WTC11 (cell line): ENCODE measurements at places on chromosomes 4 and X.
A peak's percentile ranks its signal among the peaks of the same experiment; 100 is the strongest.

DNA sequence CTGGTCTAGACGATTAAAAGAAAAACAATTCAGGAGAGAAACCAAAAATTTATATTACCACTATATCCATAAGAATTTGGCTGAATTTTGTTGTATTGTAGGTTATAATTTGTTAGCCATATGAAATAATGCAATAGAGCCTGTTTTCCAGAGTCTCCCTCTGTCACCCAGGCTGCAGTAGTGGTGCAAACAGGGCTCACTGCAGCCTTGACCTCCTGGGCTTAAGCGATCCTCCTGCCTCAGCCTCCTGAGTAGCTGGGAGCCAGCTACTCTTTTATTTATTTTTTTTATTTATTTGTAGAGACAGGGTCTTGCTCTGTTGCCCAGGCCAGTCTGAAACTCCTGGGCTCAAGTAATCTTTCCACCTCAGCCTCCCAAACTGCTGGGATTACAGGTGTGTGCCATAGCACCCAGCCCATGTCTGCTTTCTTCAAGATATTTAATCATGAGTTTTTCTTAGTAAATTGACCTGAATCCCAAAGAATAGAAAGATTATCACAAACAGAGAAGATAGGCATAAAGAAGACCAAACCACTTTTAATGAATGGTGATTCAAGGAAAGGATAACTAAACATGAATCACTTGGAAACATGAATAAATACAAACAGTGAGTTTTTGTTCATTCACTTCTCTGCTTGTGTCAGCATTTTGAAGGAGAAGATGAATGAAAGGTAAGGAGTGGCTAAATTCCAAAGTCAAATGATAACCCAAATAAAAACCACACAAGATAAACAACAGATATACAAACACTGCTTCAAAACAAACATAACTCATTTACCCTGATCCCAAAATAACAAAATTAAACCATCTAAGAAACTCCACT lies 82.1 kb downstream of the PPP3CA start:
- no peak for DNase-seq

DNA sequence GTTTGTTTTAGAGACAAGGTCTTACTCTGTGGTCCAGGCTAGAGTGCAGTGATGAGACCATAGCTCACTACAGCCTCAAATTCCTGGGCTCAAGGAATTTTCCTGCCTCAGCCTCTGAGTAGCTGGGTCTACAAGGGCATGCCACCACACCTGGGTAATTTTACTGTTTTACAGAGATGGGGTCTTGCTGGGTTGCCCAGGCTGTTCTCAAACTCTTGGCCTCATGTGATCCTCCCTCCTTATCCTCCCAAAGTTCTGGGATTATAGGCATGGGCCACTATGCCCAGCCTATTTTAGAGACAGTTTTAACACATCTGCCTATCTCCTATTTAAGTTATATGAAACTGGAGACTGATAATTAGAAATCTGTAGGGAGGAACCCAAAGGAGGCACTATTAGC lies 53.8 kb downstream of the SPRY1 start:
- DNase-seq = no peak

DNA sequence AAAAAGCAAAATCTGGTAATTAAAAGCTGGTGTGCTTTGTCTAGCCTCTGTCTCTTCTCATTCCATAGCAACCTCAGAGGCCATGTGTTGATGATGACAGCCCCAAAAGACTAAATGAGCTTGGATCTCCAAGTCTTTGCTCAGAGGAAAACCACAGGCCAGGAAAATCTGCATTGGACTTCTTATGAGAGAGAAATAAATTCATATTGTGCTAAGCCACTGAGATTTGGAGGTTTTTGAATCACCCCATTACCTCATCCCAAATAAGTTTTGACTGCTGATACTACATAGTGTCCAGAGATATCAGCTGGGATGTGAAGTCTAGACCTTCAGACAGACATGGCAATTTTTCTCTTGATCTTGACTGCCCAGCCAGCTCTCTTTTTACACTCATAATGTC lies 178.6 kb upstream of the DIPK2B start:
- no peak for DNase-seq

GRCh38 chrX:11478911-11479310 lies 185.7 kb downstream of the AMELX start:
- DNase-seq = no peak

- no peak for DNase-seq
These were observed 137.4 kb downstream of the GABRA3 start for GRCh38 chrX:152313529-152314302.

DNA sequence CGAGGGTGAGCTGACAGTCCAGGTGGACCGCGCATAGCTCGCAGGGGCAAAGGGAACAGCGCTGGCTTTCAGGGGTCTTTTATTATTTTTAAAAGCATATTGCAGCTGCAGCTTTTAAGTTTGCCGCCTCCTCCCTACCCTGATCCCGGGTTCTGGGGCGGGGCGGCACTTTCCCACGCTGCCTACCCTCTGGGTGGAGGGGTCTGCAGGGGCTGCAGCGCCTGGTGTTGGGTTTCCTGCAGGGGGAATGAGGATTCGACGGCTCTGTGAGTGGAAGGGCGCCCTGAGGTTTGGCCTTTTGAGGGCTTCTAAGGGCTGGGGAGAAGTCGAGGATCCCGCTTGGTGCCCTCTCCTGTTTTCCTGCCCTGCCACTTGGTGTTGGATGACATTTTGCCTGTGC lies 80.7 kb upstream of the SCML1 start:
- DNase-seq = no peak

- DNase-seq = no peak
These were observed 84.0 kb upstream of the BMP2K start for GRCh38 chr4:78691971-78692821.

- no peak for DNase-seq
These were observed 139.3 kb downstream of the GPR143 start for GRCh38 chrX:9626379-9626778.

- DNase-seq = no peak
These were observed 162.2 kb upstream of the ANXA10 start for GRCh38 chr4:167930166-167930565.

- DNase-seq = no peak
These were observed 43.8 kb upstream of the MAGEA8 start for GRCh38 chrX:149837167-149837566.

GRCh38 chr4:25551605-25552004 lies 104.0 kb upstream of the SLC34A2 start:
- DNase-seq = no peak

GRCh38 chrX:103681443-103681842 lies 5.1 kb downstream of the MORF4L2 start:
- no peak for DNase-seq

DNA sequence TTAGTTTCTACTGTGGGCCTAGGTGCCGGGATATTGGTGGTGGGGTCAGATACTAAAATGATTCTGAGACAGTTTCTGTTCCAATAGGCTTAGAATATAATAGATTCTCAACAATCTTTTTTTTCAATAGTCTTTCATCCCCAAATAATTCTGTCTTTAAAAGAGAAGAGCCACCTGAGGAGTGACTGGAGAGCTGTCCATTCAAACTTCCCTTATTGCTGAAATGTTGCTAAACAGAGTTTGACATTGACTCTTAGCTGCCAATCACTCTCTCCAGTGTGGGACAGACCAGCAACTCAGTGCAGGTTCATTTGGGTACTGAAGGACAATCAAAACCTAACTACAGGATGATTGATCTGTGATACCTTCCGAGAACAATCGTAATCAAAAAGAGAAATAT lies 12.4 kb upstream of the ADH7 start:
- DNase-seq = no peak

- no peak for DNase-seq
These were observed 127.1 kb downstream of the CFAP299 start for GRCh38 chr4:80462621-80463091.

- DNase-seq = no peak
These were observed 53.5 kb upstream of the SPANXN3 start for GRCh38 chrX:143570782-143571181.

DNA sequence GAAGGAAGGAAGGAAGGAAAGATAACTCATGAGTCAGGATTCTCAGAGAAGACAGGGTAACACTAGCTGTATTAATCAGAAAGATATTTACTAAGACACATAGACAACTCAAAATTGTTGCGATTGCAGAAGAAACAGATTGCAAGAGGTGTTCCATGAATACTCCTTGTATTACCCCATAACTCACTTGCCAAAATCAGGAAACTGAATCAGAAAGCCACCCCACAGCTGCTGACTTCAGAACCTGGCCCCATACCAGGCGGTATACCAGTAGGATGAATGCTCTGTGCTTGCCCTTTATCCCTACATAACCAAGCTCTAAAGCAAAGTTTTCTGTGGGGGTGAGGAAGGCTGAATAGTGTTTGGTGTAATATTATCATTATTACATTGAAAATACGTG lies 468.5 kb downstream of the IQCM start:
- no peak for DNase-seq

DNA sequence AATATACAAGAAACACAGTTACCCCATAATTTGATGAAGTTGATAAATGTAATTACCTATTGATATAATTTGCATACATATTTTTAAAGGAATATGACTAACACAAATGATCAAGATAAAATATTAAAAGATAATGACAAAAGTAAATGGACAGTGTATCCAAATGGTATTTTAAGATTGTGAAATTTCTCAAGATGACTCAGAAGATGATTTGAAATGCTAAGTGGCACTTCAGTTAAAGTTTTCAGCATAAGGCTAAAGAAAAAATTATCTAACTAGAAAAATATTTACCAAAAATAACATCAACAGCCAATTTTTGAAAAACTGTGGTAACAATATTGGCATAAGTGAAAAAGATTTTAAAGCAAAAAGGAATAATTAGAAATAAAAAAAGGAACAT lies 248.4 kb upstream of the NDST4 start:
- DNase-seq = no peak

DNA sequence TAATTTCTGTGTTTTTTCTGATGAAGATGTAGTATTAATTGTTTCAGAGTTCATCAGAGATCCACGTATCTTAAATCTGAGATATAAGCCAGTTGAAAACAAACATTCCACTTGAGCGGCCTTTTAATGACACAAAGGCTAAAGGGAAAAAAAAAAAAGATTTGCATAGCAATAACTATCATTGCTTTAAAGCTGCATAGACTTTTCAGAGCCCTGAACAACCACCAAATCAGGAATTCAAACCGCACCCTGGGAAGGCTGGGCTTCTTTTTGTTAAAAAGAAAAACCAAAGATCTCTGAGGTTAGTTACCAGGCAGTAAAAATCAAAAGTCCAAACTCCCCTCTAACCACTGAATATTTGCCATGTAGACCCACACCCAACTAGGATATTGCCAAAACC lies 206.0 kb downstream of the HHIP start:
- no peak for DNase-seq

DNA sequence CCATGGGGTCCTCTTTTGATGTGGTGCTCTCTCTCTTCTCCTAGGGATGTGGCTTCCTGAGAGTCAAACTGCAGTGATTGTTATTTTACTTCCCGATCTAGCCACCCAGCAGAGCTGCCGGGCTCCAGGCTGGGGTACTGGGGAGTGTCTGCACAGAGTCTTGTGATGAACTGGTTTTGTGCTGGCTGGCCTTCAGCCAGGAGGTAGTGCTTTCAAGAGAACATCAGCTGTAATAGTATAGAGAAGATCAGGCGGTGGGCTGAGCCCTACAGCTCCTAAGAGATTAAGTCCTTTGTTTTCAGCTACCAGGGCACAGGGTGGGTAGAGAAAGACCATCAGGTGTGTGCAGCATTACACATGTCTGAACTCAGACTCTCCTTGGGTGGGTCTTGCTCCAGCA lies 59.0 kb upstream of the AGTR2 start:
- no peak for DNase-seq

- DNase-seq = no peak
These were observed 4.6 kb downstream of the RAB33A start for GRCh38 chrX:130176354-130176776.

GRCh38 chrX:107549504-107549903 lies 78.8 kb upstream of the PRPS1 start:
- DNase-seq = no peak

DNA sequence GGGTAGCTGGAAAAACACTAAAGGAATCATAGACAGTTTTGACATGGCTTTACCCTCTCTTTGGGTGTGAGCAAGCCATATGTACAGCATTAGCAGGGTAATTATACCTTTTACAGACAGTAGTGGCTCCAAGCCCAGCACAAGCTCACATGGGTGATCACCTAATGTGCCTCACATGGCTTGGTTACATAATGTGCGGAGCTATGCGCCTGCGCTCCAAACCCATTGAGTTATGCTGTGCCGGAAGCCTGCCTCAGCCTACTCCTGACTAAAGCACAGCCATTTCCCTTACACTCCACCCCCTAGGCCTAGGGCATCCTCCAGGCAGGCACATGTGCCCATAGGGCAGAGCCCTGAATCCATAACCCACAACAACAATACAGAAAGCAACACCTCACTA lies 6.5 kb upstream of the TSPAN5 start:
- DNase-seq = no peak

- peak; percentile 25 for DNase-seq
These were observed 4.5 kb downstream of the MID1IP1 start for GRCh38 chrX:38805432-38806389.

DNA sequence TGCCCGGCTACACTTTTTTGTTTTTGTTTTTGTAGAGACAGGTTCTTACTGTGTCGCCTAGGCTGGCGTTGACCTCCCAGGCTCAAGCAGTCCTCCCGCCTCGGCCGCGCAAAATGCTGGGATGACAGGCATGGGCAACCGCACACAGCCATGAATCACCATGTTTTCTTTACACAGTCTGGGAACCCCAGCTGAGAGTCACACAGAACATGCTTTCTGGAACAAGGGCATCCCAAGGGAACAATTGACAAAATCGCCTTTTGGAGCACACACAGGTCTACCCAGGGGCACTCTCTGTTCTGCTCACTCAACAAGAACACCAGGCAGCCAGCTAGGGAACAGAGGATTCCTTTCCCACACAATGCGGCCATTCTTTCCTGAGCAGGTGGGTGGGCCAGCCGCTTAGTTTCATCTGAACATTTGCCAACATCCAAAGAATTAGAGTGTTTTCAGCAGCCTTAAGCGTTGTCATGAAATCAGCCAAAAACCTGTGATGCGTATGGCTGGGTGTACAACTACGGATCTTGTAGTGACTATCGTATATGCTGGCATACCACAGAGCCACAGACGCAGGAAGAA lies 15.7 kb downstream of the PRKX start:
- no peak for DNase-seq

DNA sequence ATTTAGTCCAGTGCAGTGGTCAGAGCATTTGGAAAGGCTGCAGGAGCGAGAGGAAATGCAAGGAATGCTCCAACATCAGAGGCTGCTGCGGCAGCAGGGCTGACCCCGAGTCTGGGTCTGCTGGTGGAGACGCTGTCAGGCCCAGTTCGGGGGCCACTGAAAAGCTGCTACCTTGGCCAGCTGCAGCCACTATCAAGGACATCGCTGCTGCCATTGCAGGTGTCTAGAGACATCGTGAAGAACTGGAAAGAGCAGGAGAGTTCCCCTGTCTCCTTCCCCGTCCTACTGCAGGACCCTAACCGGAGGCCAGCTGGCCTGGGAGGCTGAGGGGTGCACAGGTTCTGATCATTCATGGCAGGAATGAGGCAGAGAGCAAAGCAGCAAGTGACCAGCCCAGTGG lies 29.5 kb upstream of the GPR78 start:
- DNase-seq = no peak

GRCh38 chrX:8189096-8189830 lies 18.2 kb upstream of the VCX2 start:
- no peak for DNase-seq

GRCh38 chr4:2907706-2908293 lies 55.4 kb downstream of the NOP14 start:
- DNase-seq = no peak

- no peak for DNase-seq
These were observed 10.5 kb downstream of the ACSL1 start for GRCh38 chr4:184815046-184815877.

- no peak for DNase-seq
These were observed 23.3 kb downstream of the ZNF280C start for GRCh38 chrX:130245441-130245840.

- DNase-seq = no peak
These were observed 243.8 kb downstream of the ADGRL3 start for GRCh38 chr4:61443813-61444510.
